Hematopoietic multipotent progenitor cell treated with erythropoietin and hydrocortisone succinate and interleukin-3 and kit ligand, for 17 days (in vitro differentiated cells): ENCODE measurements at places on chromosomes 7 and 10.

DNA sequence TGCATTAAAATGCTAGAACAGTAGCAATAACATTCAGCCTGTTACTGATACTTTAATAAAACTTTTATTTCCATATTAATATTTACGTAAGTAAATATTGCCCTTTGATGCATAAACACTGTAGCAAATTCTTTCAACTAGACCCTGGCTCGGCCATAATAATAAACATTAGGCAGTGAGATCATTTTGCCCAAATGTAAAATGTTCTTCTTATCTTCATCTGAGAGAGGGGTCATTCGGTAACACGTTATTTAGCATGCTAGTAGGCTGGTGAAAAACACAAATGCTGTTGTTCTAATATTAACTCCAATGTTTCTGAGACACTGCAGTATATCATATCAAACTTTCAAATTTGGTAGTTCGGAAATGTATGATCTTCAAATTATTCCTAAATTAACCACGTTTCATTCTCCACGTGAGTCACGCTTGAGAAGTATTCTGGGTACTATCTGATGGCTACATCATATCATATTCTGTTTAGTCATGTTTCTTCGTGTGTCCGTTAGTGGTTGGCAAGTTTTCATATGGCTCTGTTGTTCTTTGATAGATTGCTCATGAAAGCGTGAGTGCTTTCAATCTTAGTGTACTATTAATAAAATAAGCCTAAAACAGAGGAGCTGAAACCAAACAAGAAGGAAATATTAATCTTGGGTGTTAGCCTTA is 145.8 kb downstream of the NSUN6 start:
- no peak for DNase-seq

DNA sequence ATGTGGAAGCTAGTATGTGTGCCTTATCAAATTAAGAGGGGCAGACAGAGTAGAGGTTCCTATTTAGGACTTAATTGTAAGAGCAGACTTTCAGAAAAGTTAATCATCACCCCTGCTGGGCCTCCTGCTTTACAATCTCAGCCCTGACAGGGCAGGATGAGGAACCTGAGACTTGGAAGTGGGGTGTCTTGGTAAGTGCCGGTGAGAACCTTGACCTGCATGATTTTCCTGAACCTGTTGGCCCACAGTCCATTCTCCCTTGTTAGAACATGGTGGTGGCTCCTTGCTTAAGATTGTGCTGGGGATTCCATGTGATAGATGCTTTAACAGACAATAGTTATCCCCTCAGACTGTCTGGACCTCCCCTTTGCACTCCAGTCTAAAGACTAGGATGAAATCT is 141.7 kb upstream of the TMEM72 start:
- no peak for DNase-seq

DNA sequence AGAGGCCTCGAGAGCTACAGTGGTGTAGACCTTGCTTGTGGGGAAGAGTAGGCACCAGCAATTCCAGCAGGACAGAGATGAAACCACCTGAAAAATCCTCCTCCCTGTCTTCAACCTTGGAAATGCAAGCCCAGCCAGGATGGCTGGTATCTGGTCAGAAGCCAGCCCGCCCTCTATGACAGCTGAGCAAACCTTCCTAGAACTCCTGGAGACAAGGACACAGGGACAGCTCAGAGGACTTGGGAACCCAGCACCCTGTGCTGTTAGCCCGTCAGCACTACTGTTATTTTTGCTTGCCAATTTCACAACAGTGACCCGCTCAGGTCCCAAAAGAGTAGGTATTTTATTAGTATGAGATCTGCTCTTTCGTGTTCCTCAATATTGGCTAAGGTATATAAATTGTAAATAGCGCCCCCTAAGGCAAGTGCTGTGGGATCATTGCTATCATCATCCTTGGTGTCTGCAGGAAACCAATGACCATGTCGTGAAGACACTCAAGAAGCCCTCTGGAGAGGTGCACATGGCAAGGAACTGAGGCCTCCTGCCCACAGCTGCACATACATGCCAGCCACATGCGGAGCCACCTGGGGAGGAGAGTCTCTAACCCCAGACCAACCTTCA is 156.5 kb upstream of the CHST15 start:
- DNase-seq: no peak

DNA sequence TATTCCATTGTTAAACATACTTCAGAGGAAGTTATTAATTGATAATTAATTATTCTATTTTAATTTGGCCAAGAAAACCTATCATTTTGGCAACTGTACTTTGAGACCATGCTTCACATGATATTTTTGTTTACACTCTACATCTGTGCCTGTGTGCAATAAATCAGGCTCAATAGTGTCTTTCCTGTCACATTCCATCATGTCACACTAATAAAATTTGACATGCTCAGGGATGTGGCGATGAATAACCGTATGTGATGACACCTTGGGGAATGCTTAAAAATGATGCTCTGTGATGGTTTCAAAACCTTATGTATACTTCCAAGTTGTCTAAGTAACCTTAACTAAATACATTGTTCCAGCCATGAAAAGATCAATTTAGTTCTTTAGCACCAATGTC is 364.6 kb upstream of the TEX47 start:
- DNase-seq: no peak

DNA sequence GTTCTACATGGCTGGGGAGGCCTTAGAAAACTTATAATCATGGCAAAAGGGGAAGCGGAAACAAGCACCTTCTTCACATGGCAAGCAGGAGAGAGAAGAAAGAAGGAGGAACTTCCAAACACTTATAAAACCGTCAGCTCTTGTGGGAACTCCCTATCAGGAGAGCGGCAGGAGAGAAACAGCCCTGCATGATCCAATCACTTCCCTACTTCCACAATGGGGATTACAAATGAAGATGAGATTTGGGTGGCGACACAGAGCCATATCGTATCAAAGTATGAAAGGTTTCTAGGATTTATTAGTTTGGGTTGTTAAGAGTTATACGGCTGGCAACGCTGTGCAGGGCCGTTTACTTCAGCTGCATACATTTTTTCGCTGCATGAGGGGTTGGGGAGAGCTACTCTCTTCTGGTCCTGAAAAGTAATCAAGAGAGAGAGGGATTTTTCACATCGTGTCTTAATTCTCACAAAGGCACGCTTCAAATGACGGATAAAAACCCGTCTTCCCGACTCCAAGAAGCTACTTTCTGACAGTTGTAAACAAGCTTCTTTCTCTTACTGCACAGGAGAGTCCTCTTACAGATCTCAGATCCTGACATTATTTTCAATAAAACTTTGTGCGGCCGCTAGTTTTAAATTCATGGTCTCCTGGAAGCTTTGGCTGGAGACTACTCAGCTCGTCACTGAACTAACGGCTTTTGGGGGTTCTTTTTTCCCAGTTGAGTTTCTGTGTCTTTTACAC is 751 bp upstream of the GTPBP10 start:
- DNase-seq: no peak

GRCh38 chr10:26950934-26951333 is 90.2 kb upstream of the ABI1 start:
- DNase-seq: no peak

DNA sequence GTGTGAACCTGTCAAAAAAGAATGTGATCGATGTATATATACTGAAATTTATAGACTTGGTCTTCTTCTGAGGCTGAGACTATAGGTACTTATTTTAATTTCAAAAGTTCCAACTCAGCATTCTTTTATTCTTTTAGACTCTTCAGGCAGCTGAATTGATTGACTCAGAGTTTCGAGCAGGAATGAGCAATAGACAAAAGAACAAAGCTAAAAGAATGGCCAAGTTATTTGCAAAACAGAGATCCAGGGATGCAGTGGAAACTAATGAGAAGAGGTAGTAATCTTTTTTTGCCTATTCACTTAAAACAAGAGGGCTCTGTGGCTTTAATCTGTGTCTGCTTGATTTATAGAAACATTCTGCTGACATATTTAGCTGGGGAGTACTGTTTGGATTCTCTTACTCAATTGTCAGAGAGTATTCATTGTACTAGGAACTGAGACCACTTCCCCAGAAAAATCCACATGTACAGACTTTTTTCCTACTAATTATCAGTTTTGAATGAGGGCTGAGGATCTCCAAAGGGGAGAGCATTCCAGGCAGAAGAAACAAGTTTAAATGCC is 30.1 kb downstream of the BTAF1 start:
- no peak for DNase-seq
